B cell (primary cell): ENCODE measurements at places on chromosomes 4 and X. TPM values are rescaled to one million over a fixed set of nuclear protein-coding genes. Genes with fewer than 3 reads are reported as not detected.
A peak's percentile ranks its signal among the peaks of the same experiment; 100 is the strongest.

DNA sequence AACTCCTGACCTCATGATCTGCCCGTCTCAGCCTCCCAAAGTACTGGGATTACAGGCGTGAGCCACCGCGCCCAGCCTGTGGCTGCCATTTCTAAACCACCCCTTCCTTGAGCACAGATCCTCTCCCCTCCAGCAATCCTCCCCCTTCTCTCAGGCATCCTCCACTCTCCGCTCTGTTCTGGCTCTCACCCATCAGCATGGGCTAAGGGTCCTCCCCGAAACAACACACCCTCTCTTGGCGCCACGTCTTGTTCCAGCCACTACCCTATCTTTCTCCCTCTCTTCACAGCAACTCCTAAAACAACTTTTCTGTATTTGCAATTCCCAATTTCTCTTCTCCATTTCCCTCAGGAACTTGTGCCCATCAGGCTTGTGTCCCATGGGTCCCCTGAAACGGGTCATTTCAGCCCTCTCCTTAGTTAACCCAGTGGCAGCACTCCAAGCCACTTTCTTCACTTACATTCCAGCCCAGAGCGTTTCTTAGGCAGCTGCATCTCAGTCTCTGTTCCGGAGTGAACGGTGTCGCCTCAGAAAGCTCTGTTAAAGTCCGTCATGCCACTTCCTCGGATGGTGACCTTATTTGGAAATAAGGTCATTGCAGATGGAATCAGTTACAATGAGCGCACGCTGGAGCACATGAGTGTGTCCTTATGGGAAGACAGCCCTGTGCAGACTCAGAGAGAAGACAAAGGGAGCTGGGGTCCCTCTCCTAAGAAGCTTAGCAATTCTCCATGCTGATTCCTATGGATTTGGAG, 28.3 kb upstream of the CLDN24 start:
- H3K36me3 ChIP-seq: no peaks in the 10 kb centered on the region
- DNase-seq: no peak
- no peaks in the 10 kb centered on the region for H3K27me3 ChIP-seq

DNA sequence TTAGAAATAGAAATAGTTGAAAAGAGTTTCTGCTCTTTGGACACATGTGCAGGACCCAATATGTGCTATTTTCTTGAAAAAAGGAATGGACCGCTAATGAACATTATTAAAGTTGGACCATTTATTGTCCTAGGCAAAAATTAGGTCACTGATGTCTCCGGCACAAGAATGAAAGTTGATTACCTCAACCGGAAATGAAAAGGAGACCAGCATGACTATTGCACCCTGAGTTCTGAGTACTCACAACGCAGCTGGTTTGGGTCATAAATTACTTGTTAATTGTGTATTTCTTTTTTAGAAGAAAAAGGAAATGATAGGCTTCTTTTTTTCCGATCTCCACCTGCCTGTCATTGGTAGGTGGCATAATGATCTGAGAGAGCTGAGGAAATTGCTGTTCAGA, 232.7 kb downstream of the ARHGAP24 start:
- peaks cover 49% of the 10 kb centered on the region for H3K4me1 ChIP-seq
- DNase-seq: peak; percentile 57
- peak overlapping the region; percentile 87 for H3K27ac ChIP-seq
- H3K36me3 ChIP-seq: peaks cover 5% of the 10 kb centered on the region

PAGE2B gene
- total RNA-seq: 0.67 TPM in 1 of 2 replicates, not detected in the other

GRCh38 chr4:159220353-159220752, 117.5 kb downstream of the RAPGEF2 start:
- H3K4me1 ChIP-seq: no peaks in the 10 kb centered on the region
- no peaks in the 10 kb centered on the region for H3K36me3 ChIP-seq
- no peak overlapping the region for H3K27ac ChIP-seq
- no peak overlapping the region for H3K4me3 ChIP-seq
- no peaks in the 10 kb centered on the region for H3K27me3 ChIP-seq

DNA sequence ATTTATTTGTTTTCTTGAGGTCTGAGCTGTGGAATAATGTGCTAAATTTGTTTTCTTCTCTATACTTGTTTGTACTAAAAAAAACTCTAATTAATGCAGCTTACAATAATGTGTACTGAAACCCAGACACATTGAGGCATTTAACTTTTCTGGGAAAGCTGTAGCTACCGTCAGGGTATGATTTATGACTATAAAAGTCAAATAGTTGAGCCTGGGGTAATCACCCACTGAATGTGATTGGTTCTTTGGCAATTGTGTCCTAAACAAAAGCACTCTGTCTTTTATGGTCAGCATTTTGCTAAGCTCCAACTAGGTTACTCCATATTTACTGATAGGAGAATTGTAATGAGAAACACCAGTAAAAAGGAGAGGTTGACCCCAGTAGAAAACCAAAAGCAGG, 65.9 kb upstream of the CBLL2 start:
- H3K27ac ChIP-seq: no peak overlapping the region
- no peak overlapping the region for H3K4me3 ChIP-seq
- H3K27me3 ChIP-seq: no peaks in the 10 kb centered on the region
- no peaks in the 10 kb centered on the region for H3K36me3 ChIP-seq
- no peak for DNase-seq

- no peak overlapping the region for H3K4me3 ChIP-seq
- DNase-seq: no peak
- H3K27ac ChIP-seq: no peak overlapping the region
- no peaks in the 10 kb centered on the region for H3K36me3 ChIP-seq
Observed at GRCh38 chrX:13448941-13449340, 120.5 kb upstream of the EGFL6 start.

DNA sequence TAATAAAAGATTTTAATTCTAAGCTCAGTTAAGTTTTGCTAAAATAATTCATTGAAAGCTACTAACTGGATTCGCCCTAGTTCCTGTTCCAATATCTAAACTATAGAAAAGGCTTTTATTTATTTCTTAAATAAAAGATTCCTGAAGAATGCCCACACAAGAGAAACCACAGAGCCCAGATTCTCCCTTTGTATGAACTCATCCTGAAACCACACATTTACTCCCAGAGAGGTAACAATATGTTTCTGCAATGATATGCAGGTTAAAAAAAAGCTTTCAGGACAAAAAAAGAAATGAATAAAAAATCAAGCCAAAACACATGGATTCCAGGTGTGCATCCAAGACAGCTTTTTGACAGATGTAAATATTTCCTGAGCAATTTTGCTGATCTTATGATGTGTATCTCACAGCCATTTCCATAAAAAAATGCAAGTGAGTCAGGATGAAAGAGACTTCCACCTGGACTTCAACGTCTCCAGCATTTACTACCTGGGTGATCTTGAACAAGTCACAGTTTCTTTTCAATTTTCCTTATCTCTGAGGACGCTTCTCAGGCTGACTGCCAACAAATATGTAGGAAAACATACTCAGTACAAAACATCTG, 234.4 kb upstream of the FAT1 start:
- H3K27me3 ChIP-seq: no peaks in the 10 kb centered on the region
- no peaks in the 10 kb centered on the region for H3K4me1 ChIP-seq
- no peak for DNase-seq
- H3K36me3 ChIP-seq: no peaks in the 10 kb centered on the region

GRCh38 chr4:89379511-89380044, 72.0 kb upstream of the GPRIN3 start:
- no peak overlapping the region for H3K4me3 ChIP-seq
- no peaks in the 10 kb centered on the region for H3K4me1 ChIP-seq
